NCI-H69 (cell line): ENCODE measurements at places on chromosomes 4 and X.

DNA sequence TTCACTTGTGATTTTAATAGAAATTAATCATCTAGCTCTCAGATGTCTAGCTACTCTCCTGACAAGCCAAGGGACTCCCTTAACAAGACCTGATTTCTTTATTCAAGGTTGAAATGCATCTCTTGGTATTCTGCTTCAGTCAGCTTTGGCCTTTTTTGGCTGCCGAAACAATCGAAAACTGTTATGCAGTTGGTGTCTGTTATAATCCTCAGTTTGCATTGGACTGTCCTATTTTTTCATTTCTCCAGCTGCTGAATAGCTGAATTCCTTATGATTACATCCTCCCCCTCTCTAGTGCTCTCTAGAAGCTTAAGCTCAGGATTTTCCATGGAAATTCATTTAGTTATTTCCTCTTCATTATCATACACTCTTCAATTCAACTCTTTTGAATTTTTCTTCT lies 177.2 kb downstream of the TRIML1 start:
- DNase-seq: no peak

DNA sequence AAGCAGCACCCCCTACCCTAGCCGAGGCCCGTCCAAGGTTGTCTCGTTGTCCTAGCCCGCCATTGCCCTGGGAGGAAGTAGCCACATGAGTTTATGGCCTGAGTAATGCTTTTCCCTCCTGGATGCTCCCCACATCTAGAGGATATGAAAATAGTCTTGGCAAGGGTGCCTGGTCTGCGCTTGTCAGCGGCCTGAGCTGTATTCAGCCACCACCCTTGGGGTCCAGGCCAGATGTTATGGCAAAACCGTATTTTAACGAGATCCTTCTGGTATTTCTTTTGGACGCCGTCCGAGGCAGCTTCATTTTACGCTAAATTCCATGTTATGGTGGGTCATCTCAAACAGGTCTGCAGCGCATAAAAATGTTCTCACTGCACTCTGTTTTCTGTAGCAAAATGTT lies 89.3 kb downstream of the GPR143 start:
- no peak for DNase-seq

DNA sequence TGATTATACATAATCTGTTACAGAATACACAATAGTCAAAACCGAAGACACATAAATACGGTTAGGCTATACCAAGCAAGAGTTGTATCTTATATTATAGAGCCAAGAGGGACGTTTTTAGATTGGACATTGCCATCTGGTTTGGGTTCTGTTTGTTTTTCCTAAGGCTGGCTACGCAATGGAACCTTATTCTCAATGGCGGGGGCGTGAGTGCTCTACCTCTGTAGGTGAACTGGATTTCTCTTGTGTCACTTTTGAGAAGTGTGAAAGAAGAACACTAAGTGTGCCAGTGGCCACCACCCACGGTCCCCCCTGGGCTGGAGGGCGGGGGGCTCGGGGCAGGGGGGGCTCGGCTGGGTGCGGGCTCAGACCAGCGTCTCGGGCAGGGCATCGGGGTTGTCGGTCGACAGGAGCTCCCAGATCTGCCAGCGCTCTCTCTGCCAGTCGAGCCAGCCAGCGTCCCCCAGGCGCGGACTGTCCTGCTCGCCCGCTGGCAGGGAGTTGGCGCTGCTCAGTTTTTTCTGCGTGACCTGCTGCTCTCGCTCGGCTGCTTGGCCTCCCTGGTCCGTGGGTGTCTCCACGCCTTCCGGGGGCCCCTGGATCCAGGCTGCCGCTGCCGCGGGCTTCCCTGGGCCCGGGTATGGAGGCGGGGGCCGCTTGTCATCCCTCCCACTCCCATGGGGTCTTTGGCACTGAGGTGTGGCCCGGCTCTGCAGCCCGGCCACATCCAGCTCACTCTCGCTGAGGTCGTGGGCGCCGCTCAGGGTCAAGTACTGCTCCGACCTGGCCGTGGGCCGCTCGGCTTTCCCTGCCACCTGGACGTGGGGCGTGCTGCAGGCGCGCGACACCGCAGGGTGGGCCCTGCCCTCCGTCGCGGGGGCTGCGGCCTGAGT lies 27.6 kb downstream of the HCCS start:
- DNase-seq: no peak

DNA sequence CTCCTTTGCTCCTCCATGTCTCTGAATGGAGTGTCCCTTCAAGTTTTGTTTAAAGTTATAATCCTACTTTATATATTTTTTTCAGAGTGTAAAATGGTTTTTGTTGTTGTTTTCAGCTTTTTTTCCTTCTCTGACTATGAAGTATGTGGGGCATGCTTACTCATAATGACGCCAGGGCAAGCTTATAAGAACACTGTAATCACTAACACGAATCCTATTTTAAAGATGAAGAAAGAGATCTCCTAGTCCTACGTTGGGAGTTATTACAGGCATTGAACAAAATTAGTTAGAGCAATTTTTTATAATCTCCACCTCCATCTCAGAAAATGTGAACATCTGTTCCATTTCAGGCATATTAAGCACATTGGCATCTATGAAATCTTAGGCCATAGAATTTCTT lies 268.1 kb upstream of the MAGEB2 start:
- no peak for DNase-seq

DNA sequence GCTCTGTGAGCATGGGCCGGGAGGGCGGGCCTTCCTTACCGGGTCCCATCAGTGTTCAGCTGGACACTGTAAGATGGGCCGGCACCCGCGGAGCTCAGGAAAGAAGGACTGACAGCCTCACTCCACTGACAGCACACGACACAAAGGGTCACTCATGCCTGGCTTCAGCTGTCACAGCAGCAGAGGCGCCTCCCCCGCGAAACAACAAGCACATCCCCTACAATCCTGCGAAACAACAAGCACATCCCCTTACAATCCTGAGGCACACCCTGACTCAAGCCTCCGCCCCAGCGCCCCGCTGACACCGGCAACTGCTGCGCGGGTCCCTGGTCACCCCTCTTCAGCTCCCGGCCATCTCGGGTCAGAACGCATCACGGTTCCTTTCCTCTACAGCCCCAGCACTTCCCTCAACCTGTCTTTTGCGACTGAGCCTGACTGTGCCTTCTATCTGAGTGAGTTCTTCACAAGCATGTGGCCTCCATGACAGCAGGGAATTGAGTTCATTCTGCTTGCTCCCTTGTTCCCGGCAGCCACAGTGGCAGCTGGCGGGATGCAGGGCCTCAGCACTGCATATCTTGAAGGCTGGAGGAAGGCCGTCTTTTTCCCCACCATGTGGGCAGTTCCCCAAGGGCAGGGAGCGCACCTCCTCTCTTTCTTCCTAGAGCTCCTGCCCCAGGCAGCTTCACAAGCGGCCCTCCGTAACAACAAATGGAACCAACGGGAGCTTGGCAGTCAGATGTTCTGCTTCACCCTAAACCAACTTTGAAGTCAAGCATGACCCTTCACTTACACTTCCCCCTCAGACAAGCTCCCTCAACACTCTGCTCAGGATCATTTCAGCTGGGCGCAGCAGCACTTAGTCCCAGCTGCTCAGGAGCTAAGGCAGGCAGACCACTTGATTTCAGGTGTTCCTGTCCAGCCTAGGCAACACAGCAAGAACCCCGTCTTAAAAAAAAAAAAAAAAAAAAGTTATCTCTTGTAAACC lies 39.6 kb downstream of the SCD5 start:
- DNase-seq: no peak

GRCh38 chr4:154030746-154031145 lies 241.9 kb upstream of the SFRP2 start:
- no peak for DNase-seq

DNA sequence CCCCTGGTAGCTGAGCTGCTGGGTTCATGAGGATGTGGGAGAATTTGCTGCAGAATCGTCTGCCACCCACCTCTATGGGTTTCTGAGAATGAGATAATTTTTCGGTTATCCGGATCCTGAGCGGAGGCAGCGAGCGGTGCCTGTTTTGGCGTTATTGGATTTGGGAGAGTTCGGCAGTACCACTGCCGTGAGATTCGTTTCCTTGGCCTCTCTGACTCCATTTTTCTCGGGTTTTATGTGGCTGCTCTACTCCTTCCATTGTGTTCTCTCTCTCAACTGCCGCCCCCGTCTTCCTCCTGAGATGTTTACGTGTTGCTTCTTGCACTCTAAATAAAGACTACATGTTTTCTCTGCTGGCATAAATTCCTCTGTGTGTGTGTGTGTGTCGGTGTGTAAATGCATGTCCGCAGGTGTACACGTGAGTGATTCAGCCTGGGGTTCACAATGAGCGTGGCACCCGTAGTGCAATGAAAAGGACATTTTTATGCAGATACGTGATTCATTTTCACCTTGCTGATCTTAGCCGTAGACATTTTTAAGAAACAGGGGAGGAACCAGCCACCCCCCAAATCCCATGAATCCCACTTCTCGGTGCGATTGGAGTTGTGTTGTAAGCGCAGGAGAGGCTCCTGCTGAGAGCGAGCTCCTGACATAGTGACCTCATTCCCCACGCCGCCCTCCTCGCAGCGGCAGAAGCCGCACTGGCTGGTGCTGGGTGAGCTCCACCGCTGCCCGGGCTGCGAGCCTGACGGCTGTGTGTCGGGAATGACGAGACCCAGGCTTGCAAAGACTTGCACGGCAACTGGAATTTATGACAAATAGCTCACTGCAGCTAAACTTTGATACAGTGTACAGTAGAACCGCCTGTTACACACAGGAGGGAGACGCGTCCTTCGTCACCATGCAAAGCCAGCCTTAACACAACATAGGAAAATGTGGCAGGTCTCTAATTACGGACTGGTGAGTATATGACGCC lies 82.2 kb downstream of the STOX2 start:
- peak; percentile 19 for DNase-seq

- DNase-seq: peak; percentile 63
Measured at GRCh38 chr4:83996254-83996653, 460.3 kb downstream of the GPAT3 start.

DNA sequence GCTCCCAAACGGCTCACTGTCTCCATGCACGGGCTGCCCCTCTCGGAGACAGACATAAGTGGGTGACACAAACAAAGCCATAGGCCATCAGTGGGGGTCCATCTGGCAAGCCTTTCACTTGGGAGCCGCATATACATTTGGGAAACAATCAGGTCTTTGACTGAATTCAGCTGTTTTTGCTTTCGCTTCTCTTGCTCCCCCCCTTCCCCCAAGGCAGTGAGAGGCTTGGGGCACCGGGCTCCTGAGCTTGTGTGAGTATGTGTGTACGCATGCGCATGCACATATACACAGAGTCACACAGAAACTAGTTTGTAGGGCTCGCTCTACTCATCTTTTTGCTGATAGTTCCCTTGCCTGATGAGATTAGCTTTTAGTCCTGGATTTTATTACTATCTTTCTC lies 284.4 kb downstream of the AFF2 start:
- DNase-seq: peak; percentile 85

- no peak for DNase-seq
Measured at GRCh38 chrX:11970578-11971359, 167.5 kb upstream of the FRMPD4 start.

GRCh38 chr4:133000012-133000411 lies 149.1 kb upstream of the PCDH10 start:
- no peak for DNase-seq

- peak; percentile 40 for DNase-seq
Measured at GRCh38 chr4:95142932-95143331, 385.2 kb downstream of the BMPR1B start.

DNA sequence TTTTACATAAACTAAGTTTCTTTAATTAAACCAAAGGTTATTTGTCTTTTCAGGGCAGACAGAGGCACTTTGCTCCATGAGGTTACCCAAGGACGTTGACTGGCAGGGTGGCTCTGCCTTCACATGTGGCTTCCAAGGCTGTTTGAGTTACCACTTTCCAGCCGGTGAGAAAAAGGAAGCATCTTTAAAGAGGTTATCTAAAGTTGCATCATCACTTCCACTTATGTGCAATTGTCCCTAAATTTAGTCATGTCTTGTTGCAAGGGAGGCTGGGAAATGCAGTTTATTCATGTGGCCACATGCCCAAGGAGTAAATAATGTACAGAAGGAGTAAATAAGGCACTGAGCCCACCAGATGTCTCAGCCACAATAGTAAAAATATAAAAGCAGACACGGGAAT lies 29.0 kb upstream of the RAP1GDS1 start:
- peak; percentile 5 for DNase-seq

DNA sequence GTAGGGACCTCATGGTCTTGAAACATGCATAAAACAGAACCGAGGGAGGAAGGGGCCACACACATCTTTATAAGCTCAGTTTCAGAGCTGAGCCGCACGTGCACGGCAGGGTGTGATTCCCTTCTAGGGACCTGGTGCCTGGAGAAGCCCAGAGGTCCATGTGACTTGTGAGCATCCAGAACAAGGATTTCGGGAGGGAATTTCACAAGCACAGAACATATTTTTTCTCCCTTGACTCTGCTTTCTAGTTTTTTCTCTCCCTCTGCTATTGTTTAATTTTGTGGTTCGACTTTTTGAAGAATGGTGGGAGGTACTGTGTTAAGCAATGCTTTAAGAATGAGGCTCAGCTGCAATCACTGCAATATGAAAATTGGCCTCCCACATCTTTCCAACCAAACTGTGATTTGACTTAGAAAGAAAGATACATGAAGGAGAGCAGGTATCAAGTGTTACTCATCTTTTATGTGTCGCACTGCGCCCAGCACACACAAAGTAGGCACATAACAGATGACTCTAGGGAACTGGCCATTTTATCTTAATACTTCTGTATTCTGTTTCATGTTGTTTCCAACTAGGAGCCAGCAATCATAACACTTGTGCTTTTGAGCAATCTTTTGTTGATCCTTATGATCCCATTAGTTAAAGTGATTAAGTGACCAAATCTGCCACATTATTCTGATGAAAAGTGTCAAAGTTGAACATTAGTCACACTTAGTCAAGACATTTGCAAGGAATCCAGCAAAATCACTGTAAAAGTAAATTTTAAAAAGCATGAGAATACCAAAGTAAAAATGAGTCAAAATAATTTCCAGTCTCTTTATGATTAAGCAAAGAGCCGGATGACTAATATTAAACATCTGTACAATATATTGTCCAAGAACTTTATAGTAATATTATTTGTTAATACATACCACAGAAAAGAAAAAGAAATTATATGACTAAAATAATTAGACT lies 86.4 kb downstream of the SHISA3 start:
- DNase-seq: no peak

- no peak for DNase-seq
Measured at GRCh38 chr4:159284113-159284512, 181.2 kb downstream of the RAPGEF2 start.

DNA sequence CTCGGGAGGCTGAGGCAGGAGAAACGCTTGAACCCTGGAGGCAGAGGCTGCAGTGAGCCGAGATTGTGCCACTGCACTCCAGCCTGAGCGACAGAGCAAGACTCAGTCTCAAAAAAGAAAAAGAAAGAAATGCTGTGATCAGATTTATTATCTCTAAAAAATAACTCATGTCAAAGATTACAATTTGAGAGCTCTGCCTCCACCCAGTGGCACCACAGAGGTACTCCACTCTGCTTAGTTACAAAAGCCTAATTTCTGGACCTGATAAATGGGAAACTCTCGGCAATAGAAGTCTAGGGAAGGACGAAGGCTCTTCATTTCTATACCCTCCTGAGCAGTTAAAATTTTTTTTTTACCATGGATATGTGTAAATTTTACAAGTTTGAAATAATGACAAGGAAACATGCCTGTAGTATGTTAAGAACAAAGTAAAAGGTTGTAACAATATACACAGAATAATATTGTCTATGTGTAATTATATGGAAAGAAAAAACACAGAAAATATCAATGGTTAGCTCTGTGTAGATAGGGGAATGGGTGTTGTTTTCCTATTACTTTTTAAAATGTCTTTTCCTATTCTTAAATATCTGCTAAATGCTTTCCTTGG lies 149.8 kb downstream of the STIM2 start:
- DNase-seq: peak; percentile 63
